ENCODE measurements at places on chromosomes 12 and 14.
A peak's percentile ranks its signal among the peaks of the same experiment; 100 is the strongest.

DNA sequence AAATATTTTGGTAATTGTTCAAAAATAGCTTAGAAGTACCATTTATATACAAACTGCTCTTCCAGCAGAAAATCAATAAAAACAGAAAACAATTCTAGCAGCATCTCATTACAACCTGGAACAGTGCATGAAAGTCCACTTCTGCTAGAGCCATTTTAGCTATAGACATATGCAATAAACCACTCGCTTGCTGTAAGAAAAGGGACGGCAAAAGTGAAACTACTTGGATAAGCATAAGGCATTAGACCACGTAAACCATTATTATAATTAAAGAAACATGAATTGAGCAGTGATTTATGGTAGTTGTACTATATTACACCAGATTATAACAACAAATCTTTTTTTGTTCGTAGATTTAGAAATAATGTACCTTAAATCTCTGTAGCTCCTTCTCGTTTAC lies 48.7 kb downstream of the LRIG3 start:
- DNase-seq: peak; percentile 49

- DNase-seq: peak; percentile 66
Observed at GRCh38 chr12:46459111-46459510, 86.5 kb upstream of the SLC38A2 start.

- peak; percentile 73 for DNase-seq
Observed at GRCh38 chr12:96422192-96422591, 22.0 kb upstream of the CDK17 start.

DNA sequence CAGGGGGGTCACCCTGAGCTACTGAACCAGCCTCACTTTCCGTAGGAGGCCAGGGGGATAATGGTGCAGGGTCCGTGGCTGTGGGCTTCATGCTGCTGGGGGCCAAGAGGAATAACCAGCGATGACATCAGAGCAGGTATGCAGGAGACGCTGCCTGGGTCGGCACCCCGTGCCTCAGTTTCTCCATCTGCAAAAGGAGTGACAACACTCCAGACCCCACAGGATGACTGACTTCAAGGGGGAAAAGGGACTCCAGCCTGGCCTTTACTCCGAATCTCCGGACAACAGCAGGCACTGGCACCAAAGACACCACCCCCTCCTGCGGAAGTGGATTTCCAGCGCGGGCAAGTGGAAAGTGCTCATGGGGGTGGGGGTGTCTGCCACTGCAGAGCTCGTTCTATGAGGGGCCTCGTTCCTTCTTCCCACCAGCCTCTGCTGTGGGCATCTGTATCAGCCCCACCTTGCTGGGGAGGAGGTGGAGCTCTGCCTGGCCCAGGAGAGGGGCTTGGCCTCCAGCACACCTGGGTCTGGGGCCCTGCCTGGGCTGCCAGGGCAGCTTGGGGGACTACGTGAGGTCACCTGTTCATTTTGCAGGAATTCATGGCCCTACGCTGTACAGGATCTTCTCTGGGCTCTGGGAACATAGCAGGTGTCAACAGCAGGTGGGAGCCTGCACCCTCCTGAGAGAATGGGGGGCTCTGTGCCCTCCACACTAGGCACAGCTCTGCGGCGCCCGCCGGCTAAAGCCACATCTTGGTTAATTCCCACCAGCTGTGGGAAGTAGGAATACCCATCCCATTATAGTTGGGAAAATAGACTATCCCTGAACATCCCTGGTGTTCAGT lies 216.6 kb upstream of the C14orf180 start:
- no peak for DNase-seq

- DNase-seq: peak; percentile 18
Observed at GRCh38 chr12:87259391-87259790, 769.8 kb downstream of the C12orf50 start.

GRCh38 chr12:70733385-70733784 lies 96.2 kb upstream of the PTPRB start:
- DNase-seq: peak; percentile 73

GRCh38 chr14:59631237-59631636 lies 54.6 kb upstream of the CCDC175 start:
- no peak for DNase-seq

GRCh38 chr14:92728759-92729364 lies 19.6 kb downstream of the LGMN start:
- peak; percentile 25 for DNase-seq

DNA sequence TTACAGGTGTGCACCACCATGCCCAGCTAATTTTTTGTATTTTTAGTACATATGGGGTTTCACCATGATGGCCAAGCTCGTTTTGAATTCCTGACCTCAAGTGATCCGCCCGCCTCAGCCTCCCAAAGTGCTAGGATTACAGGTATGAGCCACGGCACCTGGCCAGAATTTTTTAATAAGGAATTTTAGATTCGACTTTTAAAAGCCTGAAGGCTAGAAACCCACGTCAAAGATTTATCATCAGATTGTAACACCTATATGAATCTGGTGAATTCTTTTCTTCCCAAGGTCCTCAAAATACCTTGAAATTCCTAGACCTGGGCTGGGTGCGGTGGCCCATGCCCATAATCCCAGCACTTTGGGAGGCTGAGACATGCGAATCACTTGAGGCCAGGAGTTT lies 18.7 kb upstream of the MMP19 start:
- no peak for DNase-seq

DNA sequence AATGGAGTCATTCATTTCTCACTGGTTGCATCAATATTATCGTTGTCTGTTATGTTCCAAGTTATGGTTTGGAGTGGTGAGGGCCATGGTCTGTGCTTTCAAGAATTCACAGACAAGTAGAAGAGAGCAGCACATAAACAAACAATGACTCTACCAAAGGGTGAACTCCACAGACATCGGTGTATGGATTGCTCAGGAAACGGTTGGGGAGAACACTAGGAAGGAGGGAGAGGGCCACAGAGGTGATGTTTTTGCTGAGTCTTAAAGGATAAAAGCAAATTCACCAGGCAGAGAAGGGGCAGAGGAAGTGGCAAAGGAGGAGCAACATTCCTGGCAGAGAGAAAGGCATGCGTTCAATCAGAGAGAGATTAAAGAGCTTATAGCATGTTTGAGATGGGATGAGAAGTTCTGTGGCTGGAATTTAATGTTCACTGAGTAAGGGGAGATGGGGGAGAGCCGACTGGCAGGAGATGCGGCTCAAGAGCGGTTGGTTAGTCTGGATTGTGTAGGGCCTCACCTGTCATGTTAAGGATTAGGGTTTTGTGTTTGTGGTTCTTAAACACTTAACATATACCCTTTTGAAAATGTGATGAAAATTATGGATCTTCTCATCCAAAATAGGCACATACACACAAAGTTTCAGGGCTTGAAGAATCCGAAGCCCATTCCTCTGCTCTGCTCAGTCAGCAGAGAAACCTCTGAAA lies 42.3 kb upstream of the FRMD6 start:
- no peak for DNase-seq
